CD4-positive, alpha-beta memory T cell (primary cell): ENCODE measurements at places on chromosomes 11 and 22.

- DNase-seq = no peak
Measured at GRCh38 chr11:126606484-126606883, 251.0 kb downstream of the ST3GAL4 start.

DNA sequence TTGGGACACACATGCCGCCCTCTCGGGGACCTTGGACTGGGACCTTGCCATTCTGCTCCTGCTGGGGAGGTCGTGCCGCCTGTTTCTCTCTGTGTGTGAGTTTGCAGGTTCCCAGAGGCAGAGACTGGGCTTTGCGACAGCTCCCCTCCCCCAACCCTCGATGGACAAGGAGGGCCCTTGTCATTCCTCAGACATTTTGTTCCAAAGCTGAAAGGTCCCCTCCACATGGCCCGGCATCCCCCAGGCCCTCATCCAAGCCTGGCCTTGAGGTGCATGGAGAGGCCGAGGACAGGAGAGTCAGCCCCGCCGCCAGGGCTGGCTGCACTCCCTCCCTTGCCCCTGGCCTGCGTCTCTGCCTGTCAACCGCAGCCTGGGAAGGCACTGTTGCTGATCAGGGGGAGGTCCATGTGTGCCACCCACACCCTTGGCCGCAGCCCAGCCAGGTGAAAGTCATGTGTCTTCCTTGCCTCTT lies 25.6 kb downstream of the FADS2 start:
- no peak for DNase-seq

- DNase-seq = no peak
Measured at GRCh38 chr11:126809514-126810289, 190.9 kb downstream of the KIRREL3 start.

DNA sequence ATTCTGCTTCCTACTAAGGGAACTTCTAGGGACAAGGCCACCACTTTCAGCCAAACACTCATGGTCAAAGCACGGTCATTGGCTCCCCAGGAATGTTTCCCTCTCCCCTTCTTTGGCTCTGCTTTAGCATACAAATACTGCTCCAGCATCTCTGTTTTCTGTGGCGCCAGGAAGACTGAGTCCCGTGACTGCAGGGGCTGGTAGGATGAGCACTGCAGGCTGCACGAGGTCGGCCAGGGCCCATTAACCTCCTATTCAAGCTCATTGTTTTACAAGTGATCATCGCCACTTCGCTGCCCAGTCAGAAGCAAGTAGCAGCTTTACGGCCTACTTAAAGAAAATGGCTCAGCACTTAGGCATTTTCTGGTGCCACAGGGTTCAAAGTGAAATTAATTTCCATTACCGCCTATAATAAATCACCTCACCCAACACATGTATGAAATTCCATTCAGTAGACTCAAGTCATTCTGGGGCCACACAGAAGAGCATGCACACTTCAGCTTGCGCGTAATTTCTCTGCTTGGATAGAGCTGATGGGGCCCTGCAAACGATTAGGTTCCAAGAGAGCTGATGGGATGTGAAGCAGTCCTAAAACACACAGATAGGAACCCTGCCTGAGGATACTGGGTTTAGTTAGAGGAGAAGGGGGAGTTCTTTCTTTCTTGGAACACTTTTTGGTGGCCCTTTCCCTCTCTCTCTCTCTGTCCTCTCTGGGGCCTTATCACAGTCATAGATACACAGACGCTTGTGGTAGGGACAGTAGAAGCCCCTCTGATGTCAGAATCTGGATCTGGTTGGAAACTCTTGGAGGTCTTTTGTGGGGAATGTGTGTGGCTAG lies 173.7 kb downstream of the KIF18A start:
- no peak for DNase-seq

- peak; percentile 25 for DNase-seq
Measured at GRCh38 chr11:81787584-81788049, 946.0 kb downstream of the FAM181B start.

- DNase-seq = no peak
Measured at GRCh38 chr11:266676-267439, 11.3 kb upstream of the NLRP6 start.

GRCh38 chr22:37079668-37080171 lies 28.2 kb downstream of the KCTD17 start:
- DNase-seq = peak; percentile 90

DNA sequence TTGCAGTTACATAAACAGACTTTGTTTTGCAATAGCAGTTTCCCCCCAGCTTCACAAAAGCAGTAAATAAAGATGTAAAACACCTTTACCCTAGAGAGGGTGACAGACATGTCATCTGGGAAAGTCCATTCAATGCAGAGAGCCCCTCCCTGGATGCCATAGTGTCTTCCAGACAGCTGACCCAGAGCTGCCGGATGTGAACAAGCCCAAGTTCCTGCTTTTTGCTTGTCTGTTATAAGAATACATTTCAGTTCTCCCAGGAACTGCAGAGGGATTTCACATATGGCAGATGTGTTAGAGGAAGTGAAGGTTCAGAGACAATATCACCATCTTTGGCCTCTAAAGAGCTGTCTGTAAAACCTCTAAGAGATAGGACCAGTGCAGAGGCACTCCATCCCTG lies 48.9 kb downstream of the RELT start:
- DNase-seq = no peak

- no peak for DNase-seq
Measured at GRCh38 chr11:8199676-8200075, 30.9 kb upstream of the RIC3 start.

DNA sequence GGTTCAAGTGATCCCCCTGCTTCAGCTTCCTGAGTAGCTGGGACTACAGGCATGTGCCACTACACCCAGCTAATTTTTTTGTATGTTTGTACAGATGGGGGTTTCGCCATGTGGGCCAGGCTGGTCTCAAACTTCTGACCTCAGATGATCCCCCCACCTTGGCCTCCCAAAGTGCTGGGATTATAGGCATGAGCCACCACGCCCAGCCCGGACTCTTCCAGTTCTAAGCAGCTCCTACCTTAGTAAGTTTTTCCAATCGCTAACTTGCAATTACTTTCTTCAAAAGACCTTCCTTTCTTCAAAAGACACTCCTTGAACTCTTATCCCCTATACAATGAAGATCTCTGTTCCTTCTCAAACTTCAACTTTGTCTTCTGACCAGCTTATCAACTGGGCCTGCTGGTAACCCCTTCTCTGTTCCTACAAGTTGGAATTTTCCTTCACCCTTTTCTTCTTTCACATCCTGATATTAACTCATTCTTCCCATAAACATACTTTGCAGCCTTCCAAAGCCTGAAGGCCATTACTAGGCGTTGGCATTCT lies 25.8 kb downstream of the RBFOX2 start:
- no peak for DNase-seq

- no peak for DNase-seq
Measured at GRCh38 chr22:40065981-40066380, 71.2 kb downstream of the FAM83F start.

DNA sequence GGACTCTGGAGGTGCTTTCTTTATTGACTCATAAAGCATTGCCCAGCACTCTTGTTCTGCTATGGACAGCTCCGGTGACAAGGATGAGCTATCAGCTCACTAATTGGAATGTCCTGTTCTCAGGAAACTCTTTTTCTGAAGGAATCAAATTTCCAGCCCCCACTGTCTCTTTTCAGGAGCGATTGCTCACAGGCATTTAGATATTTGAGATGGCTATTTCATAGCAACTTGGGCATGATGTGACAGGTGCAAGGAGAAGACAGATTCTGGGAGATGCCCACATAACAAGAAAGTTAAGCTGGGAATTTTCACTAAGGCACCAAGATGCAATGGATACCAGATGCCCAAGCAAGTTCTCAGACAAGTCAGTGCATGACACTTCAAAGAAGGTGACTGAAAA lies 123.4 kb upstream of the CSNK2A3 start:
- DNase-seq = no peak

GRCh38 chr22:41664490-41664889 lies 24.2 kb downstream of the SNU13 start:
- DNase-seq = no peak

DNA sequence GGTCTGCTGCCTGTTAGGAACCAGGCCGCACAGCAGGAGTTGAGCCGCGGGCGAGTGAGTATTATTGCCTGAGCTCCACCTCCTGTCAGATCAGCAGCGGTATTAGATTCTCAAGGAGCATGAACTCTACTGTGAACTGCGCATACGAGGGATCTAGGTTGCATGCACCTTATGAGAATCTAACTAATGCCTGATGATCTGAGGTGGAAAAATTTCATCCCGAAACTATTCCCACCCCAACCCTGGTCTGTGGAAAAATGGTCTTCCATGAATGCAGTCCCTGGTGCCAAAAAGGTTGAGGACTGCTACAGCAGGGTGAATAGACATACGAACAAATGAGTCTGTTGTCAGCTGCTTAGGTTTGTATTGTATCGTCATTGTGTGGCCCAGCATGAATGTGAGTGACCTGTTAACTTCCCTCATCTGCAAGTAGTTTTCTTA lies 29.8 kb downstream of the RNF141 start:
- DNase-seq = no peak

GRCh38 chr11:124716591-124716990 lies 23.2 kb upstream of the NRGN start:
- DNase-seq = no peak

GRCh38 chr11:121144723-121145122 lies 43.7 kb downstream of the TECTA start:
- no peak for DNase-seq

DNA sequence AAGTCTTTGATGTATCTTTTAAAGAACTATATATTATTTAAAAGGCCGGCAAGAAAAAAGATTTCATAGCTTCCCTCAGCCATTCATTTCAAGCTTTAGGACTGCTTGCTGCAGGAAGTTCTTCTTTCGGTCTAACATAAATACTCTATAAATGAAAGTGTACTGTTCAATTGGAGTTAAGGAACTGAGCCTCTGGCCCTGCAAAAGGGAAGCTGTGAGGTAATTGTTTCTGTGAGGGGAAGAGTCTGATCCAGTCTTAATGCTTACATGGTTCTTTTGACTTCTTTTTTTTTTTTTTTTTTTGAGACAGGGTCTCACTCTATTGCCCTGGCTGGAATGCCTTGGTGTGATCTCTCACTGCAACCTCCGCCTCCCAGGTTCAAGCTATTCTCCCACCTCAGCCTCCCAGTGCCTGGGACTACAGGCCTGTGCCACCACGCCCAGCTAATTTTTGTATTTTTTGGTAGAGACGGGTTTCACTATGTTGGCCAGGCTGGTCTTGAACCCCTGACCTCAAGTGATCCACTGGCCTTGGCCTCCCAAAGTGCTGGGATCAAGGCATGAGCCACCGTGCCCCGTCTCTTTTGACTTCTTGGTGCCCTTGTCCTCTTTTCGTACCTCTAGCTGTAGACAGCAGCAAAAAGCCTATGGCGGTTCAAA lies 4.7 kb upstream of the TRIM29 start:
- no peak for DNase-seq

GRCh38 chr11:33064033-33064825 lies 24.9 kb downstream of the TCP11L1 start:
- no peak for DNase-seq

GRCh38 chr22:44369293-44369661 lies 56.5 kb upstream of the SHISAL1 start:
- no peak for DNase-seq

DNA sequence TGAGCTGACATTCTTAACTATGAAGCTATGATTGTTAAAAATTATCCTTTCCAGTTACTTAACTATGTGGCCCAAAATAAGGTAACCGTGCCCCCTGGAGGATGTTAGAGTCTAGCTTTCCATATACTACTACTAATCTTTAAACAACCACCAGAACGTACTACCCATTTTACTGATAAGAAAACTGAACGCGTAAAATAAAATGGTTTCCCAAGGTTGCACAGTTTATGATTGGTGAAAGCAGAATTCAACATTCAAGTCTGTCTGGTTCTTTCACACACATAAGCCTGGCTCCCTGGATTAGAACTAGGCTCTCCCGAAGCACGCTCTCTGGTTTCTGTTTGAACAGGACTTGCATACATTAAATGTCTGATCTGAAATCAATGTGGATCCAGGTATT lies 437.8 kb upstream of the CCDC90B start:
- DNase-seq = peak; percentile 9

DNA sequence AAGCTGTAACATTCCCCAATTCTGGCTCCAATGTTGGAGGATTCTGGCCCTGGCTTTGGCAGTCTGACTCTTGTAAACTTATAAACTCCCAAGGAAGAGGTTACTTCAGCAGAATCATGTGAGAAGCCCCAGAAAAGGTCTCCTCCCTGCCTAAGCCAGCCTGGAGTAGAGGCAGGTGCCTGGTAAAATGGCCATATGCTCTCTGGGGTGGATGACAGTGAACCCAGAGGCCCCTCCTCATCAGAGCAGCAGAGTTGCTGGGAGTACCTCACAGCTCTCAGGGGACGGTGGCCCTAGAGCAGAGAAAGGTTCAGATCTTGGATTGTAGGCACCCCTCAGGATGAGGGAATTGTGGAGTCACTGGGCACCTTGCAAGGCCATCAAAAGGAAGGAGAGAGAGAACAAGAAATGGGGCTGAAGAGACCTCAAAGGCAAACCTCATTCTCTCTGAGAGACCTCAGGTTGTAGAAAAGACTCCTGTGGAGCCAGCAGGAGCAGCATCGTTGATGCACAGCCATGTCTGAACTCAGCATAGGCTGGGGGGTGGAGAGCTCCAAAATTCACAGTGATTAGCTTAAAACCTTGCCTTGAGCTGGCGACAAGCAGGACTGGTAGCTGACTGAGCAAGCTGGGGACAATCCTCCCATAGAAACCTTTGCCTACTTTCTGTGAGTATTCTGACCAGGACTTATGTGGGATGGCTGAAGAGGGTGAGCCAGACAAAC lies 4.9 kb upstream of the P2RY6 start:
- DNase-seq = no peak

- DNase-seq = no peak
Measured at GRCh38 chr11:75072582-75072981, 24.1 kb downstream of the OR2AT4 start.

DNA sequence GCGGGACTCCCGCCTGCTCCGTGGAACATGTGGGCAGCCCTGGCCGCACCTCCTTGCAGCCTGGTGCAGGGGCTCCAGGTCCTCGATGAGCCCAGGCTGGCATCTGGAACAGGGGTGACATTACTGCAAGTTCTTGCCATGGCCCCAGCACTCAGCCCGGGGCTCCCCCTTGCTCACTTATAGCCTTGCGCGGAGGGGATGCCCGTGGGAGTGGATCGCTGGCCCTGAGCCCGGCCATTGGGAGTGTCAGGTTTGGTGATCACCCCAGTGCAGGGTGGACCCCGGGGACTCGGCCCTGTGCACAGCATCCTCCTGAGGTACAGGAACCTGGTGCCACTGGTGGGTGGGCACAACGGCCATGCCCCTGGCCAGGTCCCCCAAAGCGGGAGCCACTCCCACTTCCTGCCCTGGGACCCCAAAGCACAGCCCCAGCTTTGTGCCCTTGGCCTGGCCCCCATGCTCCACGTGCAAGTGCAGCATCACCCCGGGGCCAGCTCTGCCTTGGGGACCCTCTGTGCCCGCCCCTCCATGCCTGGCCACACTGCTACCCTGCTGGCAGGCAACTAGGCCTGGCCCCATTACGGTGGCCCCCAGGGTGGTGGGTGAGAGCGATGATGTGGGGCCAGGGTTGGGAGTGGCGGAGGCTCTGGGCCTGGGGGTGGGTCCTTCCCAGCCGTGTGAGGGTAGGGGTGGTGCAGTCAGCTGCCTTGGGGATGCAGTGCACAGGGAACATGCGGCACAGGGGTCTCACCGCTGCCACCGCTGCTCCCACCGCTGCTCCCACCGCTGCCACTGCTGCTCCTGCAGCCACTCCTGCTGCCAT lies 439.8 kb downstream of the TBC1D22A start:
- DNase-seq = no peak
